ENCODE measurements at places on chromosomes 2 and 18.

- no peak for DNase-seq
Observed at GRCh38 chr2:120220756-120221155, 2.4 kb downstream of the TMEM185B start.

- DNase-seq: no peak
Observed at GRCh38 chr2:131105950-131106801, 1.0 kb downstream of the PLEKHB2 start.

DNA sequence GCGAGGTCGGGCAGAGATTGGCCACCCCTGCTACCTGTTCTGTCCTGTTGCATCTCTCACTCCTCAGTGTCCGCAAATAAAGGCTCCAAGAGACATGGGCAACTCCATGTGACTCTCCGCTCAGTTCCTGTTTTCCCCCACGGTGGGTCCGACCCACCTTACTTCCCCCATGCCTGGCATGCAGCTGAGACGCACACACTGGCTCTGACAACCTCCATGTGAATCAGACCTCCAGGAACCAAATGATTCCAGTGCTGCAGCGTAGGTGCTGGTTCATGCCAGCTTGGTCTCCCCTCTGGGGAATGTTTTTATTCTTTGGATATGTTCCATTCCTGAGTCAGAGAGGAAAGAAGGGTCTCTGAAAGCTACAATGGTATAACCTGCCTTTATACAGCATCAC, 221.5 kb downstream of the SH3RF3 start:
- DNase-seq: no peak

- peak; percentile 57 for DNase-seq
Observed at GRCh38 chr2:64330281-64331113, 123.5 kb upstream of the LGALSL start.

DNA sequence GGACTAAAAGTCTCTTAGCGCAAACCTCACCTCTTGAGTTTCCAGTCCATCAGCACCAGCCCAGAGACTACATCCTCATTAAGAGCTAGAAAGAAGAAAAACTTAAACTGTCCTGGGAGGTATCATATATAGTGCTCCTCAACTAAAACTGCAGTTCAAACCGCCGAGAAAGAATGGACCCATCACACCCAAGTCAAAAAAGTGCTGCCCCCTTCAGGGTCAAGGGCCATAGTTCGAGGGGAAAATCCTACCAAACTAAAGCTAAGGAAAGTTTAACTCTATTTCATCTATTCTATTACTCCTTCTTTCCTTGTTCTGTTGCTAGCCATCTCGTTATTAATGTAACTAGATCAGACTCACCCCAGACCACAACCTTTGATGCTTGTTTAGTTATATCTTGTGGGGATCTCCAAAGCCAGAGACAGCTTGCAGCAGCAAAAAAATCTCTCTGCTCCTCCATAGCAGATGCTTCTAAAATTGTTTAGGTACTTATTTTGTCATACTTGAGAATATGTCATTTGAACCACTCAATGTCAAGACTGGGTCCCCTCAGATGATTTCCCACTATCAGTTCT, 134.5 kb upstream of the RMP24 start:
- DNase-seq: no peak

GRCh38 chr2:27296481-27296880, 11.8 kb downstream of the UCN start:
- no peak for DNase-seq

GRCh38 chr2:80222644-80223043, 81.9 kb downstream of the LRRTM1 start:
- no peak for DNase-seq

- peak; percentile 36 for DNase-seq
Observed at GRCh38 chr18:43192408-43192807, 76.9 kb upstream of the RIT2 start.

All from skeletal muscle cell (primary cell).